ENCODE measurements at places on chromosomes 7 and 10. TPM values are rescaled to one million over a fixed set of nuclear protein-coding genes. Genes with fewer than 3 reads are reported as not detected.

Gene PALD1
- 2.0 TPM for total RNA-seq

Gene CPED1
- 6.1 TPM for total RNA-seq

GRCh38 chr7:8511855-8512254 lies 78.4 kb downstream of the NXPH1 start:
- H3K4me1 ChIP-seq = no peaks in the 10 kb centered on the region
- DNase-seq = no peak
- H3K4me3 ChIP-seq = no peak overlapping the region
- no peak overlapping the region for H3K27ac ChIP-seq
- H3K36me3 ChIP-seq = no peaks in the 10 kb centered on the region

DNA sequence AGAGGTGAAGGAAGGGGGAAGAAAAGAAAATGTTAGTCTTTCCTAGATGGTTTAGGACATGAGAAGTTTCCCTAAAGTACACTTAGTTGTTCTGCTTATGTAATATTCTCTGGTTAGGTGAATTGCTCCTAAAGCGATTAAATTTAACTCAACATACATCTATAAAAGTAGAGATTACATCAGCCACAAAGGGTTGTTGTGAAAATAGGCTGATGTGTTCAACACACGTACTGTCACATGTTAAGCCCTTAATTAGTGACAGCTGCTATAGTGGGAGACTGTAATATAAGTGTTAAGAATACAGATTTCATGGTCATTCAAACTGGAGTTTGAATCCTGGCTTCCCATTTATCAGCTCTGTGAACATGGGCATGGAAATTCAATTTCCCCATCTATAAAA lies 12.8 kb downstream of the HECTD2 start:
- no peak overlapping the region for H3K4me3 ChIP-seq
- no peaks in the 10 kb centered on the region for H3K27me3 ChIP-seq
- no peak overlapping the region for H3K27ac ChIP-seq
- H3K36me3 ChIP-seq = no peaks in the 10 kb centered on the region
- DNase-seq = no peak

GRCh38 chr10:69343905-69344304 lies 65.6 kb downstream of the HK1 start:
- H3K27me3 ChIP-seq = no peaks in the 10 kb centered on the region
- no peak overlapping the region for H3K4me3 ChIP-seq
- H3K4me1 ChIP-seq = peaks cover 18% of the 10 kb centered on the region
- no peak for DNase-seq

Data from astrocyte (in vitro differentiated cells and primary cell).